ENCODE measurements at places on chromosomes 6 and 20. TPM values are rescaled to one million over a fixed set of nuclear protein-coding genes. Genes with fewer than 3 reads are reported as not detected.

- DNase-seq: no peak
Measured at GRCh38 chr6:51049983-51050877, 231.6 kb downstream of the TFAP2B start.

DNA sequence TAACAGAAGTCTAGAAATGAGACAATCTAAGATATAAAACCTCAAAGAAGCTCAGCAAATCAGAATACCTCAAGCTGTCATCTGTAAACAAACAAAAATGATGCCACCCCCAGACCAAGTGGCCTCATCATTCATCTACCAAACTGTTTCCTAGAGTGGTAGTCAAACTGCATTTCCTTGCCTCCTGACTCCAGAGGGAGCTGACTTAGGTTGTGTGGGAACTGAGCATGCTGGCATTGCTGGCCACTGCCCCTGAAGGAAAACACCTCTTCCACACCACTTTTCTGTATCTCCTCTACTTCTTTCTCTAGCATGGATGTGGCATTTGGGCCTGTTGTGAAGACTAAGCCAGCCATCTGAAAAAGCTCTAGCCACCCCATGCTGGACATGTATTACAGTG is 56.3 kb downstream of the ZHX3 start:
- no peak for DNase-seq

- no peak for DNase-seq
Measured at GRCh38 chr6:134435814-134436280, 117.9 kb upstream of the SGK1 start.

NR2E1 gene
- total RNA-seq: not detected

All from activated naive CD4-positive, alpha-beta T cell treated with anti-CD3 and anti-CD28 coated beads, Interleukin-2, amount 50 U/mL, for 72 hours (primary cell).